Stimulated activated CD4-positive, alpha-beta T cell treated with anti-CD3 and anti-CD28 coated beads, Interleukin-1b, Interleukin-23, amount 100 ng/mL, for 1 hour (primary cell): ENCODE measurements at places on chromosomes 5 and 9.

DNA sequence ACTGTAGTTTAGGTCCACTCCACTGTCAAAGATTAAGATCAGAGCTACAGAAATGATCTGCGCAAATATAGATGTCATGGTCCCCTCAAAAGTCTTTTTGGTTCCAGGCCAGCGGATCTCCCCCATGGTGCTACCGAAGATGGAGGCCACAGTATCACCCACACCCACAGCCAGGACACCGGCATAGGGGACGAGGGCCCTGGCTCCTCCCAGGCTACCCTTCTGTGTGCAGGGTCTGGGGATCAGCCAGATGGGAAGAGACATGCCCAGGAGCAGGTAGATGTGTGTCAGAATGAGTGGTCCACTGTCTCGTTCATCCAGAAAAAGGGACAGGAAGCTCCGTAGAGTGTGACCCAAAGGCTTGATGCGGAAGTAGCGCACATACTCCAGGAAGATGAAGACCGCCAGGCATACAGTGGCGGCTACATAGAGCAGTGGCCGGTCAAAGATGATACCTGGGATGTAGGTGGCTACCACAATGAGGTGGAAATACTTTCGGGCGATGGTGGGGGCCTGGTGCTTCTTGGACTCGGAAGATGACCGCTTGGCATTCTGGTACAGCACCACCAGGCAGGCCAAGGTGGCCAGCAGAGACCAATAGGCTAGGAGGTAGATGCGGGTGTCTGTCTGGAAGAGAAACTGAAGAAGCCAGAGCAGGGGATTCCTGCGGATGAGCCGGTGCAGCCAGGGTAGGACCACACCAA, 1.5 kb downstream of the DOLK start:
- no peak for DNase-seq

- no peak for DNase-seq
Measured at GRCh38 chr5:25713259-25713658, 1068.5 kb upstream of the CDH10 start.

- DNase-seq, result no peak
Measured at GRCh38 chr5:131328536-131329285, 64.9 kb downstream of the CDC42SE2 start.

- DNase-seq, result no peak
Measured at GRCh38 chr9:36486329-36486932, 86.3 kb upstream of the MELK start.

- DNase-seq, result no peak
Measured at GRCh38 chr9:107999890-108000289, 510.3 kb upstream of the KLF4 start.

GRCh38 chr5:61689153-61689846, 357.2 kb downstream of the ZSWIM6 start:
- DNase-seq, result no peak

GRCh38 chr9:129253803-129254381, 75.8 kb upstream of the IER5L start:
- no peak for DNase-seq

DNA sequence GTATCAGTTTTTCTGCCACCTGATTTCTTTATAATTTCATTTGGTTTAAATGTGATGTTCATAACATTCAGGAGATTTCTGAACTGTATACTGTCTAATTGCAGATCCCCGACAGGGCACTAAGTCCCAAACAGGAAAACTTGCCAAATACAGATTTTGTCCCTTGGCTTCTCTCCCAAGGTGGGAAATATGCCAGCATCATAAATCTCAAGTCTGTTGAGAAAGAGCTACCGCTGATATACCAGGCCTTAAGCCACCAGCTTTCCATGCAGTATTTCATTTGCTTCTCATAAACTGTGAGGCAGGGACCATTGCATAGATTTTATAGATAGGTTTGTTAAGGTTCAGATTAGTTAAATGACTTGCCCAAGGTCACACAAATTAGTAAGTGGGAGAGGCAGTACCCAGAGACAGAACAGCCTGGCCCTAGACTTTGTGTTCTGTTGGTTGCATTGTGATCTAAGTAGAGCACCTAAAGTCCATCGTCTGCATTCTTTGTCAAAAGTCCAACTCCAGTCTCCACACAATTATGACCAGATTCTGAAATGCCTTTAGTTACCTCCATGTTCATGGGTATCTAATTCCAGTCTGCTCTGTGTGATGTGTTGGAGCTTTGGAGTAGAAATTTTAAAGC, 16.2 kb downstream of the GPR21 start:
- DNase-seq, result no peak

DNA sequence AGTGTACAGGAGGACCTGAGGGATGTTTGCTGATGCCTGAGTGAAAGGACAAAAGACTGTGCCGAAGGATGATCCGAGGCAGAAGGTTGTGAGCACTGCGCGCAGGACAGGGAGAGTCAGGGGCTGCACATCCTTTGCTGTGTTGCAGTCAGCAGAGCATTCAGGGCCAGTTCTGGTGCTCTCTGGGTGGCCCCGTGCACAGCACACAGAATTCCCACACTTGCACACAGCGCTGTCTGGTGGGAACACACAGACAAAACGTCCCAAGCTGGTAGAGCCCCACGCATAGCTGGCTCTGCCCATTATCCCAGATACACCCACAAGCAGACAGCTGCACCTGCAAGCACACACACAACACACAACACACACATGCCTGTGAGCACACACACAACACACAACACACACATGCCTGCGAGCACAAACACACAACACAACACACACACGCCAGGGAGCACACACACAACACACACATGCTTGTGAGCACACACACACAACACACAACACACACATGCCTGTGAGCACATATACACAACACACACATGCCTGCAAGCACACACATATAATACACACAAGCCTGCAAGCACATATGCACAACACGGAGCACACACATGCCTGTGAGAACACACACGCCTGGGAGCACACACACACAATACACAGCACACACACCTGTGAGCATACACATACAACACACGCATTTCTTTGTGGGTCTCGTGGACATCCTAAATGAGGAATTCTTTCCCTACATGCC, 74.4 kb downstream of the FGF18 start:
- DNase-seq, result no peak

DNA sequence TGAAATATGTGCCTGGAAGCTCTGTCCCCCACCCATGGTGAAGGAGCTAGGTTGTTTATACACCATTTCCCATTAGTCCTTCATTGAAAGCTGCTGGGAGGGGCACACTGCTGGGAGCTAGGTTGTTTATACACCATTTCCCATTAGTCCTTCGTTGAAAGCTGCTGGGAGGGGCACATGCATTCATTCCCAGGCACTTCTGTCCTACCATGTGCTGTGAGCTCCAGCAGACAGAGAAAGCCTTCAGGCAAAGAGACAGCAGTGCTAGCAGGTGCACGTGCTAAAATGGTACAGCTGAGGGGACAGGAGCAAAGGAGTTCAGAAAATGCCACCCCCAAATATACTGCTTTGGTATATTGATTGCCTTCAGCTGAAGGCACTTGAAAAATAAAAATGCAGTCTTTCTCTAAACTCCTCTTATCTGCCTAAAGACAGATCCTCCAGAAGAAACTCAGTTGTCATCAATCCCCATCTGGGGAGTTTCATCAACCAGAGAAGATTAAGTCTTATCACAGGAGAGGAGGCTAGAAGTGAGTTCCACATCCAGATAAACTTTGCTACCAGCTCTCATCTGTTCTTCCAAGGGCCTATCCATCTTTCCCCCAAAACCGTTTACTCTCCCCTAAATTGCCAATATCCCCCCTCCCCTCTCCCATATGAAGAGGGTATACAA, 27.7 kb upstream of the DAPK1 start:
- DNase-seq, result no peak

- no peak for DNase-seq
Measured at GRCh38 chr5:179699616-179700237, 960 bp downstream of the CANX start.

DNA sequence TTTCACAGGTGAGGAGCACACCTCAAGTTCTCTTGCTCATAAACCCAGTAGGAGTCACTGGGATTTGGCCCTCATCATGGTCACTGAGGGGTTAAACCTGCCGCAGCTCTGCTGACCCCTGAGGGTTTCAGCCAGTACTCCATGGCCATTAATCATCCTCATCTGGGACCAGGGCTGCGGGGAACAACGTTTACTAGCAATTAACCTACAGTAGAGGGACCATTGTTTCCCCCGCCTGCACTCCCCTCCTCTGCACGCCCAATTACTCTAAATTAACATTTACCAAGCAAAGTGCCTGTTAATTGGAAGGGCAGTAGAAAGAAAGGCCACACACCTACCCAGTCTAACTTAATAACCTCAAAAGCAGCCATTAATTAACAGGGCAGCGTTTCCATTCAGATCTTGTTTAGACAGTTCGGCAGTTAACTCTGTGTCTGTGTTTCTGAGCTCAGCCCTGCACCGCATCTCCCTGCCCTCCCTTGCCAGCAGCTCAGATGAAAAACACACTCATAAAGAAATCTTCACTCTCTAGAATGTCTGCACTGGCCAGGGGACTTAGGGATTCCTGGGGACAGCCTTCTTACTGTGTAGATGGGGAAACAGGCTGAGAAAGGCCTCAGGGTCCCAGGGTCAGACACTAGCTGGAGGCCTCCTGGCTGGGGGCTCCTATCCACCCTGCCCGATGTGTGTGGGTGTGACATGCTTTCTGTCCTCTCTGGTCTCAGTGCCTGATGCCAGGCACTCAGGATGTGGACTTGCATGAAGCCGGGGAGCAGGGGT, 51.6 kb downstream of the ALG2 start:
- DNase-seq, result no peak

DNA sequence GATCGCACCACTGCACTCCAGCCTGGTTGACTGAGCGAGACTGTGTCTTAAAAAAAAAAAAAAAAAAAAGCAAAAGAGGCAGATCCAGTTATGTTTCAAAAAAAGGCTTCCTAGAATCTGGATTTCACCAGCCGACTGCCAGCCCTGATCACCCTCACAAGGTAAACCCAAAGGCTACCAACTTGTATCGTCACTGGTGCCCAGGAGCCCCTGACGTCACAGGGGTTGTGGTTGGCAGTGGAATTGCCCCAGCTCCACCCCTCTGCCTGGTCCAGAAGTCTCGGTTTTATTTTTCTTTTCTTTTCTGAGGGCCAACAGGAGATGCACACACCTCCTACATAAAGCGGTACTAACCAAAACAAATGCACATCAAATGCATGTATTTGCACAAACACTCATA, 6.0 kb upstream of the LMX1B start:
- no peak for DNase-seq

DNA sequence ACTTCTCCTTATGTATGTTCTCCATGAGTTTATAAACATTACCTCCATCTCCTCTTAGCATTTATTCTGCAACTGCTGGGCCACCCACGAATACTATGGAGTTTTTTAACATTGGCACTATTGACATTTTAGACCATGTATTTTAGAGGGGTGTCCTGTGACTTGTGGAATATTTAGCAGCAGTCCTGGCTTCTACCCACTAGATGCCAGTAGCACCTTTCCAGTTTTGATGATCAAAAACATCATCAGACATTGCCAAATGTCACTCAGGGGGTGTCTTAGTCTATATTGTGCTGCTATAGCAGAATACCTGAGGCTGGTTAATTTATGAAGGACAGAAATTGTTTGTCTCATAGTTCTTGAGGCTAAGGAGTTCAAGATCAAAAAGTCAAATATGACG, 187.5 kb upstream of the RORB start:
- DNase-seq, result no peak

- DNase-seq, result no peak
Measured at GRCh38 chr9:109277451-109277850, 43.4 kb downstream of the EPB41L4B start.

- DNase-seq, result no peak
Measured at GRCh38 chr5:133738271-133738670, 125.9 kb upstream of the FSTL4 start.

DNA sequence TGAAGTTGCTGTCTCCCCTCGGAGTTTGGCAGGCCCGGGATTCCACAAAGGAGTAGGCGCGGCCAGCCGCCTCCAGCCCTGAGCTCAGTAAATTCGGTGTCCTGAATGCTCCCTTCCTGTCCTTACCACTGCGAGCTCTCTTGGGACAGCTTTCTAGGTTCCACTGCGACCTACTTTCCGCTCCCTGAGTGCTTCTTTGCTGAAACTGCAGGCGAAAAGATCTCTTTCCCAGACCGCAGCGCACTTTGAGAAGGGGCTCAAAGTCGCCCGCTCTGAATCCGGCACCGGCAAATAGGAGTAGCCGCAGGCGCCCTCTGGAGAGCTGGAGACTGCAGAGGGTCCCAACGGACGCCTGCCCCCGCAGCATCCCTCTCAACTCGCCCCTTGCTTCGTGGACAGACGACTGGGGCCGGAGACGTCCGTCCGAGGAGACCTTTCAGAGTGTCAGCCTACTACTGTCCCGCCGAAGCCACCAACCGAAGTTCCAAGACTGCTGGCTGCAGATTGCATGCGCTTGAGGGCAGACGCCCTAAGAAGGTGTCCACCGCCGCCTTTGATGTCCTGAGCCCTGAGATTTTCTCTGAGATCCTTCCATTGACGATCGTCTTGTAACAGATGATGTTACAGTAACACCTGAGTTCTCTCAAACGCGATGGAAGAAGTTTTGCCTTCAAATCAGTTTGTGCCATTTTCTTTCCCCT, 96.0 kb downstream of the ANXA2R start:
- no peak for DNase-seq

DNA sequence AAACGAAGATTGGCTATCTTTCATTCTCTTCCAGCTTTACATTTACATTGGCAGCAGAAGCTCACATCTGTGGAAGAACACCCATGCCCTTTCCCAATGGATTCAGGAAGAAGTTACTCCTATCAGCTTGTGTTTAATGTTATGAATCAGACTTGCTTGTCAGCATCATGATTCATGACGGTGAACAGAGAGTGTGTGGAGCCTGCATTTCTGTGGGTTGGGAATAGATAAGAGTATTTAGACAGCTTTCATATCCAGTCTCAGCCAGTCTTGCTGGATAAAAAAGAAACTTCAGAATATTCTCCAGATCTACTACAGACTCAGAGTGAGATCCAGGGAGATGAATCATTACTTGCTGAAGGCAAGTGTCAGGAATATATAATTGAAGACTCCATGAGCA, 812.9 kb upstream of the ZNF608 start:
- no peak for DNase-seq

DNA sequence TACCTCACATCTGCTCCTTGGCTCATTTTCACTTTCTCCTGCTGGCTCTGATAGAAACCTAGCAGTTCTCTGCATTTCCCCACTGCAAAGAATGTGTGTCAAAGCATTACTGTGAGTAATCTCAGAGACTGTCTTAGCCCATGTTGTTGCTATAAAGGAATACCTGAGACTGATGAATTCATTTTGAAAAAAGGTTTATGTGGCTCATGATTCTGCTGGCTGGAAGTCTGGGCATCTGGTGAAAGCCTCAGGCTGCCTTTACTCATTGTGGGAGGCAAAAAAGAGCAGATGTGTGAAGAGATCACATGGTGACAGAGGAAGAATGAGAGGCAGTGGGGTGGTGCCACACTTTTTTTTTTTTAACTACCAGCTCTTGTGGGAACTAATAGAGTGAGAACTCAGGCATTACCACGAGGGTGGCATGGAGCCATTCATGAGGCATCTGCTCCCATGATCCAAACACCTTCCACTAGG, 191.6 kb upstream of the CTNND2 start:
- no peak for DNase-seq

- no peak for DNase-seq
Measured at GRCh38 chr5:169561893-169562292, 21.7 kb upstream of the SPDL1 start.

- no peak for DNase-seq
Measured at GRCh38 chr5:177510567-177511053, 984 bp upstream of the DOK3 start.
